ENCODE measurements at places on chromosomes 16 and 17.

DNA sequence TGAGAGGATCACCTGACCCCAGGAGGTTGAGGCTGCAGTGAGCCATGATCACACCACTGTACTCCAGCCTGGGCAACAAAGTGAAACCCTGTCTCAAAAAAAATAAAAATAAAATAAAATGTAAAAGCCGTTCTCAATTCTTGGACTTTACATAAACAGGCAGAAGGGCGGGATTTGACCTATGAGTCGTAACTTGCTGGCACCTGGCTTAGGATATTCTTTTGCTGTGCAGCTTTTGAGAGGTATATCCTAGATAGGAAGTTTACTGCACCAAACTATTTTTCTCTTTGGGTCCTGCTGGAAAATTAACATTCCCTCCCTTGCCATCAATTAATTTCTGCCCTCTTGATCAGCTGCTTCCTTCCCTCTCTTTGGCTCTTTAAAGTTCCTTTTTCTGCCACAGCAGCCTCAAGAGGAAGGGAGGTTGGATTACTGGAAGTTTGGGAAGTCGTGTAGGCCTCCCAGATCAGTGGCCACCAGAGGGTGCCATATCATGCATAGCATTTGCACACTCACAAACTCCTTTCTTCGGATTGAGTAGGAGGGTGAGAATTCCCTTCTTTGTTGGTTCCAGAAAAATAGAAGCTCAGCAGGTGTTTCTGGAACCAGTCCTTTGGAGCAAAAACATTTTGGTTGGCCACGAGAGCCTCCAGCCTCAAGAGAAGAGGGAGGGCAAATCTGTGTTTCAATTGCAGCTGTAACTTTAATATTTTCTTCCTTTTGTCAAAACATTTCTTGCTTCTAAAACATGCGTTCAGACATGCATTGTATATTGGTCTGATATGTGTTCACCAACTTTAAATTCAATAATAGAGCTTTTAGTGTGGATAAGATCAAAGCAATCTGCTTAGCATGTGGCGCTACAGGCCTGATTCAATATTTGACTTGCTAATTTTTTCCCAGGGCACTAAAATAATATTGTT lies 147.3 kb downstream of the CCDC182 start:
- peak; percentile 72 for DNase-seq

DNA sequence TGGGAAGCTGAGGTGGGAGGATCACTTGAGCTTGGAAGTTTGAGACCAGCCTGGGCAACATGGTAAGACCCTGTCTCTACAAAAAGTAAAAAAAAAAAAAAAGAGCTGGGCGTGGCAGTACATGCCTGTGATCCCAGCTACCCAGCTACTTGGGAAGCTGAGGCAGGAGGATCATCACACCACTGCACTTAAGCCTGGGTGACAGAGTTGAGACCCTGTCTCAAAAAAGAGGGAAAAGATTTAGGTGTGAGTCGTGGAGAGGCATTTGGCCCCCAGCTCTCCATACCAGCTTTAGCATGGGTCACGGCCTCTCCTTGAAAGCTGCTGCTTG lies 19.1 kb downstream of the ST6GALNAC2 start:
- no peak for DNase-seq

DNA sequence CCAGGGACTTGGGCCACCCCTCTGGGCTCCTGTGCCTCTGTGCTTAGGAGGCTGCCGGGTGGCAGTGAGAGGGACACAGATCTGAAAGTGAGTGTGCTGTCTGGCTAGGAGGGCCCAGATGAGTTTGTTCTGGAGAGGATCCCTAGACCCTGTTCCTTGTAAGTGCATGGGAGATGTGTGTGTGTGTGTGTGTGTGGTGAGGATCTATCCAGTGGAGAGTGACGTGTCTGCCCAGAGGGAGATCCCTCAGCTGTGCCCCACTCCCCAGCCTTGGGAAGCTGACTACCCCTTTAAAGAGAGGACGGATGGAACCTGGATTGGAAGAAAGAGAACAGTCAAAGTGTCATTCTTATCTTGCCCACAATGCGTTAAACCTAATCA lies 25.5 kb upstream of the CDC42EP4 start:
- no peak for DNase-seq

- no peak for DNase-seq
These were observed 185.3 kb downstream of the CEP112 start for GRCh38 chr17:66006654-66007053.

DNA sequence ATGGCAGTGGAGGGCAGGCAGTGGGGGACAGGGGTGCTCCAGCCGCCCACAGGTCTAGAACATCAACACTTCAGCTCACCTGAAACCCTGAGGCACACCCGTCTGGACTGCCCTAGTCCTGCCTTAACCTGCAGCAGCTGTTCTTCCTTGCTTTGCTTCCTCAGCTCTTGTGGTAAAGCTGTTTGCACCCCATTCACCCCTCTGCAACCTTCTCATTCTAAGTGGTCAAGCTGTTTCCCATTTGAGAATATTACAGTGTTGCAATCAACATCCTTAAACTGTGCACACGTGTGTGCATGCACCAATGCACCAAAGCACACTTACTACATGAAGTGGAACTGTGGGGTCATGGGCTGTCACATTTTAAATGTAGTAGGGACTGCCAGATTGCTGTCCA lies 32.4 kb downstream of the SCNN1B start:
- DNase-seq, result no peak

All from NCI-H1105 (cell line).